ENCODE measurements at places on chromosomes 2 and 18. TPM values are rescaled to one million over a fixed set of nuclear protein-coding genes. Genes with fewer than 3 reads are reported as not detected.

Gene TSN
- 53.3 TPM for total RNA-seq

Gene LYG2
- not detected for total RNA-seq

Gene ZC3H15
- total RNA-seq, result 44.4 TPM

Gene GPR45
- not detected for total RNA-seq

Gene HAAO
- not detected for total RNA-seq

Gene C2orf80
- not detected for total RNA-seq

Gene DSG2
- total RNA-seq, result 15.5 TPM

GRCh38 chr2:67201521-67201920 lies 195.6 kb upstream of the ETAA1 start:
- no peak for DNase-seq

DNA sequence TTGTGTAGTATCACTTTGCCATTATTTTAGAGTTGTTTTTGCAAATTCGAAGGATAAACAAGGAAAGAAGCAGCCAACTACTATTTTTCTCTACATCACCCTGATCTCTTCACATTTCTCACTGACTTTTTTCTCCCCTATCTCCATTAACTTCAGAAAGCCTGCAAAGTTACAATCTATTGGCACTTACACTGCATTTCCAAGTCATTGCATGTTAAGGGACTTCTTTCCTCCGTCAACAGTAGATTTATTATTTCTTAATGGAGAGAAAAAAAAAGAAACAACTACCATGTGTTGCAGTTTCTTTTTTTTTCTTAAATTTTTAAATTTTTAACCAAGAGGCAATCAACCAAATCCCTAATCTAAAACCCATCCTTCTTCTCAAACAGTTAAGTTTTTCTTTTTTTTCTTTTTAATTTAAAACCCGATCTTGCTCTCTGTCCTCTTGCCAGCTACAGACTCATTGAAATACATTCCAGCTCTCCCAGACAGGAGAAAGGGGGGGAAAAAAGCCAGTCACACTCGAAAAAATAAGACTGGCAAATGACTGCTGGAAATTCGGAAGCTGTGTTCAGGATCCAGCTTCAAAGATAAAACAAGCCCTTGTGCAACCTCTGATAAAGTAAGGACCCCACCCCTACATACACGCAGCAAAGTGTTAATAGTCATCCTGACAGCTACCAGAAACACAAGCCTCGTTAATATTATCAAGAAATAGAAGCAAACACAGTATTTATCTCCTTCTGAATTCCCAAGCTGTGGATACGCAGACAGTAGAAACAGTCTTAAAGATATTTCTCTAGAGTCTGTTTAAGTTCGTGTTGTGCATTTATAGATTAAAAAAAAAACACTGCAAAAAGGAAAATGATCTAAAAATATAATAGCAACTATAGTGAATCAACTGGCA lies 1.3 kb downstream of the LRRTM4 start:
- no peak for DNase-seq

- DNase-seq, result no peak
Observed at GRCh38 chr2:85265304-85265703, 62.5 kb downstream of the TGOLN2 start.

DNA sequence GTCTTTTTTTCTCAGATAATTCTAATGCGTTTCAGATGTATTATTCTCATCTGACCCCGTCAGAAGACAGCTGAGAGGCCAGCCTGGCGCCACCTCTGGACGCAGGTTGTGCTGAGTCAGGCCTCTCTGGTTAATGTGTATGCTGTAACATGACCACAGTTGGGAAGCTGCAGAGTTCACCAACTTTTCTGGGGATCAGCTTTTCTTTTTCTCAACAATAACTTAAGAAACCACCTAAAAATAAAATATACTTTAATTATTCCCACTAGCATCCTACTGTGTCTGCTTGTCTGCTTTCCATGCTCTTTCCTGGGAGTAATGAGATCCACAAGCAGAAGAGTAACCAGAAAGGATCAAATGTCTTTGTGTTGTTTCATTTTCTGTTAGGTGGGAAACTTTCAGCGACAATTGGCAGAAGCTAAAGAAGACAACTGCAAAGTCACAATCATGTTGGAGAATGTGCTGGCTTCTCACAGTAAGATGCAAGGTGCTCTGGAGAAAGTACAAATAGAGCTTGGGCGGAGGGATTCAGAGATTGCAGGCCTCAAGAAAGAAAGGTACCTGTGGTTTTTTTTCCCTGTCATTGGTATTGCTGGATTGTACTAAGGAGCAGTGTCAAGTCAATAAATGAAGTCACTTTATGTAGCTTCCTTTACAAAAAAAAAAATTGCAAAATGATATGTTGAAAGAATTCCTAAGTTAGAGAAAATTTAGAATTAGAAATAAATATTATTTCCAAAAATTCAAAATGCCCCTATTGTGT lies 79.8 kb downstream of the CCDC150 start:
- no peak for DNase-seq

DNA sequence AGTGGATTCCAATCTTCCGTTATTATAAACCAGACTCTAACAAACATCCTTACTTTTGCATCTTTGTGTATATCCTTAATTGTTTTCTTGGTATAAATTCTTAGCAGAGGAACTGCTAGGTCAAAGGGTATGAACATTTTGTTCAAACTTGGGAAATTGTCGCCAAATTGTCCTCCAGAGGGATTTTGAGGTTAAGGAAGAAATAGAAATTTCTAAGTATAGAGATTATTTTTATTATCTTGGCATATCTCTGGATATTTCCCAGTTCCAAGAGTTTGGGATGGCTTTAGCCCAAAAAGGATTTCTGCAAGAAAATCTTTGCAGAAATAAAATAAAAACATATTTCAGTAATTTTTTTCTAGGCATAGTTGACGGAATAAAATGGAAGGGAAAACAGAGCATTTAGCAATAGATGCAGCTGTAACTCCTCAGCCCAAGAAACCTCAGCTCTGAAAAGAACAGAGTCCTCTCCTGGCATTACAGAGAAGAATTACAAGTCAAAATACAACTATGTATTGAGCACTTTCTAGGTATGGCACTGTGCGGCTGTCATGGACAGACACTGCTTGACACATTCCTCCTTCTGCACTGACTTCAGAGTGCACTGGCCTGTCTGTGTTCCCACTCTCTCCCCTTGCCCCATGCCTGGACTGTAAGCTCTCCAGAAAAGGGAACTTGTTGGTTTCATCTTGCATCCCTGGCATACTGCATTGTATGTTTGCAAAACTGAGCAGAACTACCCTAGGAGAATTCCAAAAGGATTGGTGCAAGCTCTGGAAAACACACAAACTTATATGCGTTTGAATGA lies 117.3 kb upstream of the STON1 start:
- DNase-seq, result no peak

GRCh38 chr18:26634631-26635030 lies 86.3 kb upstream of the KCTD1 start:
- no peak for DNase-seq

- no peak for DNase-seq
Observed at GRCh38 chr2:230485801-230486341, 69.9 kb downstream of the SP100 start.

DNA sequence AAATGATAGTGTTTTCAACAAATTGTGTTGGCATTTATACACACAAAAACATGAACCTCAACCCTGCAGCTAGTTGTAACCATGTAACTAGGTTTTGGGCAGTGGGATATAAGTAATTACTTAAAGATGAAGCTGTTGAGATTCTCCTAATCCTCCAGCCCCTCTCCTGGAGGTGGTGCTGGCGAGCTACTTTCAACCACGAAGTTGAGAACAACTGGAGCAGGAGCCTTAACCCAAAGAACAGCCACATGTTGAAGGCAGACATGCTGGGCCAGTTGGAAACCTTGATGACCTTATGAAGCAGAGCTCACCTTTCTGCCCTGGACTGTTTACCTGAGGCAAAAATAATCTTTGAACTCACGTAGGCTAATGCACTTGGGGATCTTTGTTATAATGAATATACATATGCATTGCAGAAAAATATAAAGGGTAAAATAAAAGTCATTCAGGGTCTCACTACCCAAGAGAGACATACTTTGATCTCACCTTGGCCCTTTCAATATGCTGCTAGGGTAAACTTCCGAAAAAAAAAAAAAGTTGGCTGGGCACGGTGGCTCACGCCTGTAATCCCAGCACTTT lies 89.6 kb upstream of the NPAS2 start:
- peak; percentile 42 for DNase-seq

Data from glomerular endothelial cell (primary cell).